GM03348 (cell line): ENCODE measurements at places on chromosomes 1 and 21.

- peak; percentile 83 for DNase-seq
Observed at GRCh38 chr1:54408147-54409066, 2.2 kb upstream of the SSBP3 start.

DNA sequence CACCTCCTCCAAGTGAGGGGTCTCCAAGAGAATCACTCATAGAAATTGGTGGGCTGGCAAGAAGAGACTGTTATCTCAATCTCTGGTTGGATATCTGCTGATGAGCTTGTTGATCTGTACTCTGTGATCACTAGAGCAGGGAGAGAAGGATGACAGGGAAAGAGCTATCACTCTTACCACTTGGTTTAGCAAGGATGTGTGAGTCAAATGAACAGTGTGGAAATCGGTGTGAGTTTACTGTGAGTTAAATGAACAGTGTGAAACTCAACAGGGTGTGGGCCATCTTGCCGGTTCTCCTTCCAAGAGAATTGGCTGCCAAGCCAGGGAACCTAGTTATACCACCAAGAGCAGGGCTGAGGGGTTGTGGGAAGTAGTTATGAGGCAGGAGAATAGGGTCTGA is 33.3 kb upstream of the CD1D start:
- DNase-seq = no peak

- DNase-seq = no peak
Observed at GRCh38 chr1:184185347-184185746, 133.8 kb downstream of the TSEN15 start.

- peak; percentile 14 for DNase-seq
Observed at GRCh38 chr1:206540044-206540780, 32.9 kb downstream of the RASSF5 start.

- DNase-seq = peak; percentile 27
Observed at GRCh38 chr1:230507666-230508402, 81.7 kb upstream of the PGBD5 start.

GRCh38 chr1:48205522-48205921 is 17.0 kb upstream of the SLC5A9 start:
- no peak for DNase-seq

GRCh38 chr1:83702356-83702755 is 296.6 kb downstream of the TTLL7 start:
- no peak for DNase-seq

DNA sequence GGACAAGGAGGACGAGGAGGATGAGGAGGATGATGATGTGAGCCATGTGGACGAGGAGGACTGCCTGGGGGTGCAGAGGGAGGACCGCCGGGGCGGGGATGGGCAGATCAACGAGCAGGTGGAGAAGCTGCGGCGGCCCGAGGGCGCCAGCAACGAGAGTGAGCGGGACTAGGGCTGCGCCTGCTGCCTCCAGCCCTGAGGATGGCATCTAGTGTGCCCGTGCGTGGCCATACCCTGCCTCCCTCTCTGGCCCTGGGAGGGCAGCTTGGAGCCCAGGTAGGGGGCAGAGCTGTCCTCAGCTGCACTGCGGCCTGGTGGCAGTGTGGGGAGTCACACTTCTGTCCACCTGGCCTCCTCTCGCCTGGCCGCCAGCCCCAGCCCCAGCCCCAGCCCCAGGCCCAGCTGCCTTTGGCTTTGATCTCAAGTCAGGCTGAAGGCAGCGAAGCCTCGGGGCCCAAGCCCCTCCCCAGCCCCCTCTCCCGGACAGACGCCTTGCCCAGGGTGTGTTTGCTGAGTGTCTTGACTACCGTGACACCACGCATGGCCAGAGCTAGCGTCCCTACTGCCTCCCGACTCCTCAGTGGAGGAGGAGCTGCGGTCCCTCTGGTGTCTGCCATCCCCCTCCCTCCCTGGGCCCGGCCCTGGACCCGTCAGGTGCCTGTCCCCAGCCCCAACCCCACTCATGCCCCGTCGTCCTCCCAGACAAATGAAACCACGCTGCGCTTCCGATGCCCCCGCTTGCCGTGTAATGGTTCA is 155.2 kb downstream of the PEX14 start:
- DNase-seq = no peak

DNA sequence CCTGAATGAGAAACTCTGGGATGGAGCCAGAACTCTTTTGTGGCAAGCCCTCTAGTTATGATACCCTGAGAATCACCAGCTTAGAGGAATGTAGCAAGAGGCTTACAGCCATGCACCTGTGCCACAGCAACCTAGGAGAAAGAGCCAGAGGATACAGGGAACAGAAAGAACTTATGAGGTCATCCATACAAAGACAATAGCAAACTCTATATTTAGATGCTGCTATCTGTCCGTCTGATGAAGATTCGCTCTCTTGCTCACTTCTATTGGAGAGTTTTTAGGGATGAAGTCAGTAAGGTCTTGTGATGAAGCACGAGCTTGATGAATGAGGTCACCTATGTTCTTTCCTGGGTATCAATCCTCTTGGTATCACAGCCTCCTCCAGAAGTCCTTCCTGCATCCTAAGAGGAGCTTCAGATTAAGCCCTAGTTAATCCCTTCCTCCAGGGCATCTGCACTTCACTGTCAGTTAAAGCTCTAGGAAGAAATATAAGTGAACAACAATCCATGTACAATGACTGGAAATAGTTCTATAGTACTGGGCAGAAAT is 185.6 kb downstream of the DAB1 start:
- DNase-seq = no peak

DNA sequence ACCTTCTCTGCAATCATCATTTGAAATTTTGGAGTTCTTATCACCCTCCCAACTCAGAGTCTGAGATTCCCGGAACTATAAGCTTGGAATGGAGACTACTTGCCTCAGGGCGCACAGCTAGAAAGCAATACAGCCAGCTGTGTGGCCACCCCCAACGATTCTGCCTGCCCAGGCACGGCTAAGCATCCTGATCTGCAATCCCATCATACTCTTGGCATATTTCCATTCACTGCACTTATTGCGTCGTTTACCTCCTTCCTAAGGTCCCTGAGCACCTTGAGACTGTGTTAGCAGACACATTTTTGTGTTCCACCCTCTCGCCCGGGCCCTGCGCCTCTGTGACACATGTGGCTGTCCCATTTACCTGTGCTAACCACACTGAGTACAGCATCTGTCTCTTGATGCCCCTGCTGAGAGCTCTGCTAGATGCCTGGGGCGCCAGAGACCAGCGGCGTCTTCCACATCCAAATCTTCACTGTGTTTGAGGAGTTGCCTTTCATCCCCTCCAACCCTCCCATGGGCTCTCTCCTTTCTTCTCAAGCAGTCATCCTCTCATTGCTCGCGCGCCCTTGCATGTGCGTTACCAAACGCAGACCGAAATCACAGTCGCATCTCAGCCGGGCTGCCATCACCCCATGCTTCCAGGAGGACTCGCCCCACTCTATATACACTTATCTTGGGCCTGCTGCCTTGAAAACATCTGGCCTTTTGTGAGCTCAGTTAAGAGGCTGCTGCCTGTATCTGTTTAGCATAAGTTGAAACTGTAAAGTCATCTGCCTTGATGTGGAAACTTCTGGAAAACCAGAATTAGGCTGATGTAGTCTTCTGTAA is 3.5 kb upstream of the CLDN19 start:
- no peak for DNase-seq

- DNase-seq = peak; percentile 33
Observed at GRCh38 chr1:151058692-151059091, 730 bp downstream of the CDC42SE1 start.

DNA sequence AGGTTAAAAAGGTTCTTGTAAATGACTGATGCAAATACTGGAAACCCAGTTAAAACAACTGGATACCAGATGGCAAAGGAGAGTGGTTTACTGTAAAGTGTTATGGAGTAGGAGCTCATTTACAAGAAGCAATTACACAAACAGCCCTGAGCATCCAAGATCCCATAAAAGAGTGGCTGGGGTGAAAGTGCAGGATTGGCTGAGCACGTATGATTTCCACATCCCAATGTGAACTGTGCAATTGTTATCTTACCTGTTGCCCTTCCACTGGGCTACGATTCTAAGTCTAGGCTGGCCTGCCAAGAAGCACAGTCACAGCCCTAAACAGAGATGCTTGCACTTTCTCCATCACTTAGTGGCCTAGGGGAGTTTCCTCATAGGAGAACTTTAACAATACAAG is 277.6 kb upstream of the RUNX1 start:
- DNase-seq = peak; percentile 53

GRCh38 chr1:164983023-164983650 is 373.4 kb downstream of the LMX1A start:
- no peak for DNase-seq

GRCh38 chr1:147804942-147805723 is 44.7 kb upstream of the GJA5 start:
- no peak for DNase-seq
